ENCODE measurements at places on chromosomes 2 and 18.

DNA sequence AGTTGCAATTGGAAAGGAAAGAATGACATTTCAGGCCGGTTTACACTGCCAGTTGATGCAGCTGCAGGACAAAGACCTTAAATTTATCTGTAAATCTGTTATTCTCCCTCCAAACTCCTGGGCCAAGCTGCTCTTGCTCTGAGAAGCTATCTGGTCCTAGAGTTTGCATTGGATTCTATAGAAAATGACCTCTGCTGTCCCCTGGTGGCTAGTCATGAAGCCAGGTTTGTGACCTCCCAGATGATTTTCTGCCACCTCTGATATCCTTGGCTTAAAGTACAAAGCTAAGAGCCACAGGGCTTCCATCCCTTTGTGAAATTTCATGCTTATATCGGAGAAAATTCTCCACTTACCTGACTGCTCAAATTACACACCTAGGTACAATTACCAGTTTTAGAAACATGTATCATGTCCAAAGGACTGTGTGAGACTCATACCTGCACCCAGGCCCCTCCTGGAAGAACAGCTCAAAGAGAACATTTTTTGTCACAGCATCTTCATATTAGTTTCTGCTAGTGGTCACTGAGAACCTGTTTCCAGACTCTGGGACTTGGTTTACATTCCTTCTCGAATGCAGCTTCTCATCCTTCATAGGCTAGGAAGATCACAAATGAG is 28.9 kb upstream of the IER3IP1 start:
- no peak for DNase-seq

DNA sequence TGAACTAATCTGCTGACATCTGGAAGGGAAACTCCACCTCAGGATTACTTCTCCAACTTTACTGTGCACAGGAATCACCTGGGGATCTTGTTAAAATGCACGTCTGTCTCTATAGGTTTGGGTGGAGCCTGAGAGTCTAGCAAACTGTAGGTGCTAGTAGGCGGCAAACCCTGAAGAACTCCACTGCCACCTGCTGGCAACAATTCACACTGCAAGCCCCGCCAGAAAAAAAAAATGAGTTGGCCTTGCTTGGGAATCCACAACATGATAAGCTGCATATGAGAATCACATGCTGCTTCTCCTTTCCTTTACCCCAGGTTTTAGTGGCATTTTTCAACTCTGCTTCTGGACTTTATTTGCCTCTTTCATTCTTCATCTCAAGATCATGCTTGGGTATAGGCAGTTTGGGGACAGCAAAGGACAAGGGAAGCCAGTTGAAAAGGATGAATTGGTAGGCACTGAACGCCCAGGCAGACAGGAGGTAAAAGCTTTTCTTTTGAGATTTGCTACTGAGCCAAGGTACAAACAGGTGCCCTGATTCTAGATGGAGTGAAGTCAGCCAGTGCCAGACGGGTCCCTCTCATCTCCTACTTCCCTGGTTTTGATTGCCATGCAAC is 88.8 kb downstream of the VIT start:
- DNase-seq, result peak; percentile 30

DNA sequence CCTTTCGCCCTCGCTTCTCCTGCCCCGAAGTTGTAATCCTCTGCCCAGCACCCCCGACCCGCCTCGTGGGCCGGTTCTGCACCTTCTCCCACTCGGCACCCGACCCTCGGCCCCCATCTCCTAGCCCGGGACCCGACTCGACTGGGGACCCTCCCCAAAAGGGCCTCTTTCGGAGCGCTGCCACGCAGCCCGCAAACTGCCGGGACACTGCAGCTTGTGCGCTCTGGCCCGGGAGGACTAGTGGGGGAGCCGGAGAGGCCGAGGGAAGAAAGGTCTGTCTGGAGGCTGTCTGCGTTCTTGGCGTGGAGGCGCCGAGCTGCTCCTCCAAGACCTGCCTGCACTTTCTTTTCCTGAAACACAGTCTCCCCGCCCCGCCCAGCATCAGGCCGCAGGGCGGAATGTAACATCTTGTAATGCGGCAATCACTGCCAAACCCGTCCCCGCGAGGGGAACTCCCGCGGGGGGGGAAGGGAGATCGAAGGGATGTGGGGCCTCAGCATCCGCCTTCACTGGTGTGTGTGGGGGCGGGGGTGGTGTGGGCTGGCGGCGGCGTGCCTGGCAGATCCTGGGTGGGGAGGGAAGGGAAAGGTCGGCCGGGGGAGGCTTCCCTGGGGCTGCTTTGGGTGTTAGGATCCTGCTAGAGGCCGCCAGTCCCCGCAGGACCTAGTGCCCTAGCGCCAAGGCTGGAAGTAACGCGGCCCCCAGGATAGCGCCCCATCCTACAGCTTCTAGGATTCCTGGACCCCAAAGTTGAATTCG is 7.4 kb downstream of the DLX2 start:
- no peak for DNase-seq

- no peak for DNase-seq
Measured at GRCh38 chr18:3816610-3817363, 366.8 kb downstream of the TGIF1 start.

DNA sequence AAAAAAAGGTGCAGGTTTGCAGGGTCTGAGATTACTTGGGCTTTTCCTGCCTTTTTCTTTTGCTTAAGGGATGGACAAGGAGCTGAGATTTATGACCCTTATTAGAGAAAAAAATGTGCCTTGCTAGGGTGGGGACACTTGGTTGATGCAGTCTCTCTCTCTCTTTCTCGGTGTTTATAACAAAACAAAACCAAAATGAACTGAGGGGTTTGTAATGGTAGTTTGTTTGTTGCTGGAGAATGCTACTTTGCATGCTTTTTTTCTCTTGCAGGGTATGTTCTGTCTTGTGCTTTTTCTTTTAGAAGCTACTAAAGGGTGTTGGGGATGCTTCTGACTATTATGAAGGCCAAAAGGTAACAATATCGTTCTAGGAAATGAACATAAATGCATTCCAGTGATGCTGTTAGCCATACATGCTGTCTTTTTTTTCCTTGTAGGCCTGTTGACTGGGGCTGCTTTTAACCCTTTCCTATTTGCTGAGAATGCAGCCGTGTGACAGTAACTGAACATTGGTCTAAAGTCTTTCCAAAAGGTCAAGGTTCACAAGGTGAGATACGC is 435 bp downstream of the ZNF532 start:
- DNase-seq, result no peak

DNA sequence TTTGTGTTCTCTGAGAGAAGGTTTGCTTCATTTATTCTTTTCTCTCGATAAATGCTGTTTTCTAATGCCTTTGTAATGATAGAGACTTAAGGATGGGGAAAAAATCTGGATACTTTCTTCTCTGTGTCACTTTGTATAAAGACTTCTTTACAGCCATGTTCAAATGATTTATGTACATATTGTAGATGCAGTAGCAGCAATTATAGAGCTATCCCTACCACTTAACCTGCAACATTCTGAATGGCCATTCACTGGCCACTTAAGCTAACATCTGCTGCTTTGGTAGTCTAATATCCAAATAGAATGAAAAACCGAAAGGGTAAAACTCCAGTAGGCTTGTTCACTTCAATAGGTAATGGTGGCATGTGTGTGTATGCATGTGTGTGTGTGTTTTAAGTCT is 97.8 kb downstream of the CSRNP3 start:
- no peak for DNase-seq

- DNase-seq, result no peak
Measured at GRCh38 chr2:209696836-209697711, 74.6 kb upstream of the UNC80 start.

DNA sequence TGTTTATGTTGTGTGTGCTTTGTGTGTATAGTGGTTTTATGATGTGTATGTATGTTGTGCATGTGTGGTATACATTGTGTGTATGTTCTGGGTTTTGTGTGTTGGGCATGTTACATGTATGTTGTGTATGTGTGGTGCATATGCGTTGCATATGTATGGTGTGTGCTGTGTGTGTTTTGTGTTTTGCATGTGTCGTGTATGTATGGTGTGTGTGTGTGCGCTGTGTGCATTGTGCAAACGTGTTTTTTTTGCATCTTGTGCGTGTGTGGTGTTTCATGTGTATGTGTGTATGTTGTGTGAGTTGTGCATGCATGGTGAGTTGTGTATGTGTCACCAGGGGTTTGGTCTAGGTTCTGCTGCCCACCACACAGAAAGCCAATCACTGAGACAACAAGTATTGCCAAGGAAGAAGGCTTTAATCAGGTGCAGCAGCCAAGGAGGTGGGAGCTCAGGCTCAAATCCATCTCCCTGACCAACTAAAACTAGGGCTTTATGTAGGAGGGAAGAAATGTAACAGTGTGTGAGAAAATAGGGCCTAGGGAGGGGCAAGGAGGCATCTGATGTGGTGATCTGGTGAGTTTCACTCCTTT is 115.7 kb downstream of the FAM168B start:
- DNase-seq, result no peak

GRCh38 chr18:38237796-38238195 is 672.2 kb upstream of the CELF4 start:
- no peak for DNase-seq

DNA sequence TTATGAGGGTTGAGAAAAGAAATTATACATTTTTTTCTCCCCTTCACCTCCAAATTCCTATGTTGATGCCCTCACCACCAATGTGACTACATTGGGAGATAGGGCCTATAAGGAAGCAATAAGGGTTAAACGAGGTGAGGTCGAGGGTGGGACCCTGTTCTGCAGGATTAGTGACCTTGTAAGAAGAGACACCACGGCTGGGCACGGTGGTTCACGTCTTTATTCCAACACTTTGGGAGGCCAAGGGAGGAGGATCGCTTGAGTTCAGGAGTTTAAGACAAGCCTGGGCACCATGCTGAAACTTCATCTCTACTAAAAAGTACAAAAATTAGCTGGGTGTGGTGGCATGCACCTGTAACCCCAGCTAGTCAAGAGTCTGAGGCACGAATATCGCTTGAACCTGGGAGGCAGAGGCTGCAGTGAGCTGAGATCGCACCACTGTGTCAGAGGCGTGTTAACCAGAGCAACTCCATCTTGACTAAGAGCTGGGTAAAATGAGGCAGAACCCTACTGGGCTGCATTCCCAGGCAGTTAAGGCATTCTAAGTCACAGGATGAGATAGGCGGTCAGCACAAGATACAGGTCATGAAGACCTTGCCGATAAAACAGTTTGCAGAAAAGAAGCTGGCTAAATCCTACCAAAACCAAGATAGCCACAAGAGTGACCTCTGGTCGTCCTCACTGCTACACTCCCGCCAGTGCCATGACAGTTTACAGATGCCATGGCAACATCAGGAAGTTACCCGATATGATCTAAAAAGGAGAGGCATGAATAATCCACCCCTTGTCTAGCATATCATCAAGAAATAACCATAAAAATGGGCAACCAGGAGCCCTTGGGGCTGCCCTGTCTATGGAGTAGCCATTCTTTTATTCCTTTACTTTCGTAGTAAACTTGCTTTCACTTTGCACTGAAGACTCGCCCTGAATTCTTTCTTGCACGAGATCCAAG is 77.0 kb downstream of the NCAPH start:
- DNase-seq, result no peak

GRCh38 chr2:136131484-136131960 is 13.6 kb upstream of the CXCR4 start:
- DNase-seq, result no peak

GRCh38 chr2:237258116-237258515 is 155.8 kb downstream of the COL6A3 start:
- DNase-seq, result no peak

- DNase-seq, result no peak
Measured at GRCh38 chr18:957829-958228, 53.2 kb downstream of the ADCYAP1 start.

Data from stimulated activated CD8-positive, alpha-beta memory T cell treated with anti-CD3 and anti-CD28 coated beads, Interleukin-15, amount 100 ng/mL, for 1 hour (primary cell).